ENCODE measurements at places on chromosomes 12 and 14.

DNA sequence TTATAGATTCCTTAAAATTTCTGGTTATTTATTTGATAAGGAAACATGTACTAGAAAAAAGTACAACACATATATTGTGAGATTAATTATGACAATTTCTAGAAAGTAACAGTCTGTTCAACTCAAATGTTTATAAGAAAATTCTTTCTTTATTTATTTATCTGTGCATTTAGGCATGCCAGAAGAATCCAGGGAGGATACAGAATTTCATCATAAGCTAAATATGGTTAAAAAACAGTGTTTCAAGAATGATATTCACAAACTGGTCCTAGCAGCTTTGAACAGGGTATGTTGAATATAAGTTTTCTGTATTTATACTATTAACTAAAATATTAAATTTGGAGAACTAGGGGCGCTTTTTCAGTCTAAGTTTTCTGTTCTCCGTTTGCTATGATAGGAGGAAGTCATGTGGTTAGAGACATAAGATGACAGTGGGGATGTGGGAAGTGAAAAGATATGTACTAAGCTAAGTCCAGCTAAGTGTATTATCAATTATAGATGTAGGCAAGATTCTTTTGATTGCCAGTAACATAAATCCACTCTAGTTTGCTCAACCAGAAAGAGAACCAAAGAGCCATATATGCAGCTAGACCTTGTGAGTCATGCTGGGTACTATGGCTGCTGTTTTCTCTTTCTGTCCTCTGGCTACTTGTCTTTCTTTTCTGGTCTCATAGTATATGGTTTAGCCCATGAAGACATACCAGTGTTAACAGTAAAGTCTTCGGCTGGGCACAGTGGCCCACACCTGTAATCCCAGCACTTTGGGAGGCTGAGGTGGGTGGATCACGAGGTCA, 39.0 kb downstream of the LRRK2 start:
- no peak for DNase-seq

DNA sequence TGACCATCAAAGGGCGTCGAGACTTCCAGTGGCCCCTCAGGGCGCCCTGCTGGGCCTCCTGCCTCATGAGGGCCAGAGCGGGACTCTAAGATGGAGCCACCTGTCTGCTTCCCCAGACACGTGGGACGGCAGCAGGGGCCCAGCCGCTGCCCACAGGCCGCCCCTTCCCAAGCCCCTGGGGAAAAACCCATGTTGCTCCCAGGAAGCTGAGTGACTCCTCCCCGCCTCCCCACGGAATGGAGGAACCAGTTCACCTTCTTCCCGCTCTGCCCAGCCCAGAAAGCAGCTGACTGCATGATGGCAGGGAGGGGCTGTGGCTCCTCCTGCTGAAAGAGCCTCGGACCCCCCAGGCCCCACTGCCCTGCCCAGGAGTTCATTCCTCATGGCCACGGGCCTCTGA, 14.9 kb downstream of the RAB35 start:
- no peak for DNase-seq

GRCh38 chr12:119202544-119202943, 23.8 kb downstream of the HSPB8 start:
- DNase-seq: no peak

- peak; percentile 4 for DNase-seq
Observed at GRCh38 chr14:64812412-64812811, 67.3 kb downstream of the SPTB start.

- no peak for DNase-seq
Observed at GRCh38 chr14:91245029-91245428, 525 bp upstream of the GPR68 start.

- no peak for DNase-seq
Observed at GRCh38 chr12:128468926-128469325, 202.0 kb downstream of the TMEM132C start.

- DNase-seq: no peak
Observed at GRCh38 chr12:21656905-21657325, 727 bp downstream of the LDHB start.

- no peak for DNase-seq
Observed at GRCh38 chr12:104189915-104190555, 25.5 kb upstream of the TXNRD1 start.

DNA sequence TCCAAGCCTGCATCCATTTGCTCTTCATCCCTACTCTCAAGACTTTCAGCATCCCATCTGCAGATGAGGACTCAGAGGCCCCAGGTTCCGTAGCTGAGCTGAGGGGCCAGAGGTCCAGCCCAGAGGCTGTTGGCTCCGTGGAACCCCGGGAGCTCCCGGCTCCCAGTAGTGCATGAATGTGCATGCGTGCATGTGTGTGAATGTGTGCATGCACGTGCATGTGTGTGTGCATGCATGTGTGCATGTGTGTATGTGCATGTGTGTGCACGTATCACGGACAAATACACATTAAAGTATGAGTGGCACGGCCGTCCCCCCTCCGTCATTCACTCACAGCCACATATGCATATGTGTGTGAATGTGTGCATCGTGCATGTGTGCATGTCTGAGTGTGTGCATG, 149.9 kb downstream of the KIF26A start:
- DNase-seq: no peak

DNA sequence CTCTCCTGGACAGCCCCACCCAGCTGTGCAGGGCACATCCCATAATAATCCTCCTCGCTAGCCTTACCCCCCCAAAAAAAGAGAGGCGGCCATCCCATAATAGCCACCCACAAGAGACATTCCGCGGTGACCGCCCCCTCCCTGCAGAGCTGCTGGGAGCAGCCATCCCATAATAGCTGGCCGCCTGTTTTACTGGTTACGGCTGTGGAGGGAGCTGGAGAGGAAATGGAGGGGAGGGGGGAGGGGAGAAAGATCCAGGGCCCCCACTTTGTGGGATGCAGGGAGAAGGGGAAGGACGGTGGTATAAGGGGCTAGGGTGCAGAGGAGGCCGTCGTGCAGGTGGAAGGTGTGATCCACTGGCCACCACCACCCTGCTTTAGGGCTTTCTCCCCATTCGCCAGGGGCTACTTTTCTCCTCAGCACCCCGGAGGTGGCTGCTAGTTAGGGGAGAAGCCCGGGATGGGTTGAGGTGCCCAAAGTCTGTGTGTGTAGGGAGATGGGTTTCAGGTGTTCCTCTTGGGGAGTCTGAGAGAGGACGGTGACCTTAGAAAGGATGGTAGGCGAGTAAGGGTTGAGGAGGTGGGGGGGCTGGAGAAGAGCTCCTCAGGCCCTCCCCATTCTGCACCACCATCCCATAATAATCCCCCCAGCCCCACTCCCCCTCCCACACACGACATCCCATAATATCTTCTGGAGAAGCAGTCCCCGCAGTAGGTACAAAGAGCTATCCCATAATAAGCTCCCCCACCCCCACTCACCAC, 6.0 kb upstream of the CHD4 start:
- DNase-seq: peak; percentile 67

GRCh38 chr14:100219126-100219785, 19.7 kb upstream of the YY1 start:
- DNase-seq: no peak

- DNase-seq: no peak
Observed at GRCh38 chr14:73787486-73788316, 63.9 kb upstream of the PTGR2 start.

- no peak for DNase-seq
Observed at GRCh38 chr12:47316609-47317049, 236.9 kb upstream of the AMIGO2 start.

DNA sequence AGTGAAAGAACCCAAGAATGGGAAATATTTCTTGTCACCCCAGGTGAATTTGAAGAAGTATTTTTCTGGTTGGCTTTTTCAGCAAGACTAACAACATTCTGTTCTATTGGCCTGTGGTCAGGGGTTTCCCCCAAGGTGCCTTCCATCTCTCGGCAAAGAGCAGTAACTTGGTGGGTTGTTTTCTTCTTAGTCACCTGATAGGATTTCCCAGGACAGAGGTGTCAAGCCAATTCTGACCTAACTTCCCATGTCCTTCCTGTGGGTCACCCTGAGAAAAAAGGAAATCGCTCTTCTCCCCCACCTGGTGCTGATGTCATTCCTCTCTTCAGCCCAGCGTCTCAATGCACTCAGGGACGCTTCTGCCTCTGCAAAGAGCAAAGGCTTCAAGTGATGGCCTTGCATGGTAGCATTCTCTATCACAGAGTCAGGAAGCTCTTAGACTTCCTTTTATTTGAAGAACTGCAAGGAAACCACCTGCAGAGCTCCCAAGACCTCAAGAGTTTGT, 16.1 kb upstream of the IFNG start:
- no peak for DNase-seq

GRCh38 chr12:57733928-57734327, 4.6 kb downstream of the AGAP2 start:
- no peak for DNase-seq

GRCh38 chr12:4649358-4649661, 396 bp downstream of the NDUFA9 start:
- DNase-seq: no peak

GRCh38 chr14:68518166-68518565, 274.7 kb downstream of the ZFP36L1 start:
- no peak for DNase-seq

DNA sequence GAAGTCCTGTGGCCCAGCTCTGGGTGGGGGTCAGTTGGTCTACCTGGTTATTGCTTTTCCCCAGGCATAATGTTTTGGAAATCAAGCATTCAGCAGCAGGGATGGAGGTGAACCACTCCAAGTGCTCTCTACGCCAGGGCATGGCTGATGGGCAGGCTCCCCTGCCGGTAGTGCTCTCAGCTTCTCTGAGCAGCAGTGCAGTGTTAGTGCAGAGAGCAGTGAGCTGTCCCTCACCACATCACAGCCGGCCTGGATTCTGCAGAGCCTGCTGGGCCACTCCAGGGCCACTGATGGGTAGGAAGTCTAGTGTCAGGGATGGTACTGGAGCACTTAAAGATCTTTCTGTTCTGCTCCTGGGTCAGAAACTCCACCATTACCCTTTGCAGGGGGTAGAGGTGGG, 151.1 kb downstream of the CALM1 start:
- no peak for DNase-seq

- DNase-seq: no peak
Observed at GRCh38 chr12:6620137-6620884, 13.1 kb upstream of the CHD4 start.

DNA sequence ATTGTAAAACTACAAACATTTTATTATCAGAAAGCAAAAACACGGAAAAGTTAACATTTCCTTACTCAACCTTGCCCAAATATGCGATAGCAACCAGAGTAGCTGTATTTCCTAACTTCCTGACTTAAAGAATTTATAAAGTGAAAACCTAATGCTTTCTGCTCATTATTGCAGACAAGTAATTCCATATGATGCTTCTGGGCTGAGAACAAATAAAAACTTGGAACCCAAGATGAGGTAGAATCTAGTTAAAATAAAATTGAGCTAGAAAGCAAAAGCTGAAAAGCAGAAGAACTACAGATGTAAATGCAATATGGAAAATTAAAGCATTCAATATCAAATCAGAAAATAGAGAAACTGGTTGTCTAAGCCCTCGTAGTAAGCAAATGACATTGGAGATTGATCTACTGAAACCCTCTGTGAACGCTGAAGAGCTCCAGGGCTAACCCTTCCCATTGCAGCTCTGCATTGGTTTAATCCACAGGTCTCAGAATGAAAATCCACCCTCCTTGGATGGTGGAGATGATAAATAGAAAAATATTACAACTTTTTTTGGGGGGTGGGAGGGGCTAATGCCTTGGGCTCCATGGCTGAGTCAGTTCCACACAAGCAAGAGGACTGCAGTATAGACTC, 40.7 kb downstream of the CORO1C start:
- DNase-seq: no peak

DNA sequence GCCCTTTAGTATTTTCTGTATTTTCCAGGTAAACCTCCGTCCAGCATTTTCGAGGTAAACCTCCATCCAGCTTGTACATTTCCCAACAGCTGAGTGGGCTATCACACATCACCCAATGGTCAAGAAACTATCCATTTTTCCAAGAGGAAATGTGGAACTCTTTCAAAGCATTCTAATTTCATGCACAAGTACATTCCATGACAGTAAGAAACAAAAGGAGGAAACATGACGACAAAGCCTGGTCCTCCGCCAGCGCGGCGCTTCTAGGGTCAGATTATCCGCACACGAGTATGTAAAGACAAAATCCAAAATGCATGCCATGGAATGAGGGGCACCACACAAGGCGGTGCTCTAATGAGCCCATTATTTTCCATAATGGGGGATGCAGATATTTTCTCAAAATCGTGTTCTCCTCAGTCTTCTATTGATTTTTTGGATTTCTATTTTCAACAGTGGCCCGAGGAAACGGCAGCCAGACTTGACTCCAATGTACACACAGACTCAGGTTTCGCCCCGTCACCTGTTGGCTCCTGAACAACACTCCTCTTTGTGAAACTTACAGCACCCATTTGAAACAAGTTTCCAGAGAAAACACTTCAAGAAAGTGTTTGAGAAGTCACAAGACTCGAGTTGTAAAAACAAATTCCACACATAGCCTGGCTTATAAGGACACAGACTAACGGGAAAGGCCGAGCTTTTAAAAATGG, 107.4 kb downstream of the PRICKLE1 start:
- DNase-seq: no peak

Data from NCI-H2081 treated with DMSO at 0.1 percent for 48 hours (cell line).